ENCODE measurements at places on chromosomes 7 and 10.

GRCh38 chr10:61286686-61287085 is 166.5 kb downstream of the TMEM26 start:
- DNase-seq = no peak

DNA sequence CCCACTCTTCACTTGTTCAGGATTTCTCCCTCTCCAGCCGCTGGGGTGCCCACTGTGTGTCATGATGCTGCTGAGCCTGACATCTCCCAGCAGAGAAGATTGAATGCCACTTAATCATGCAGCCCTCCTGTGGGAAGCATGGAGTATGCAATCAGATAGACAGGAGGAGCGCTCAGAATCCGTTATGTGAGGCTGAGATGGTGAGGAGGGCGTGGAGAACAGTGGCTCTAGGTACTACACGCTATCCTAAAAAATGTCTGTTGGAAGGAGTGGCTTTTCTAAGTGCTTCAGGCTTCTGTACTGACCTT is 334.3 kb downstream of the LRMDA start:
- no peak for DNase-seq

DNA sequence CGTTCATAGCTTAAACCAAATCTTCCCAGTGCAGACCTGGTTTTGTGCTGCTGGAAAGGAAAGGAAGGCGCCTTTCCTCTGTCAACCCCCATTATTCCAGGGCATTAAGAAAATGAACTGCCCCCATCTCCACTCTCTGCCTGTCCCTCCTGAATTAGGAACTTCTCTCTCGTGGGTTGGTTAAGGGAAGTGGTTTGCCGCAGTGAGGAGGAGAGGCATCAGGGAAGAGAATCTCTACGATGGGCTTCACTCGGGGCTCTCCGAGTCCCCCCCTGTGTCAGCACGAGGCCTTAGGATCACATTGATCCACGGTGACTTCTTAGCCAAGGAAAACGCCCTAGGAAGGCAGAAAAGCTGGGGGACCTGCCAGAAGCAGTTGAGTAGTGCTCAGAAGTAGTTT is 53.9 kb upstream of the LYZL2 start:
- no peak for DNase-seq

- no peak for DNase-seq
Measured at GRCh38 chr10:121990015-121990677, 1.2 kb downstream of the TACC2 start.

DNA sequence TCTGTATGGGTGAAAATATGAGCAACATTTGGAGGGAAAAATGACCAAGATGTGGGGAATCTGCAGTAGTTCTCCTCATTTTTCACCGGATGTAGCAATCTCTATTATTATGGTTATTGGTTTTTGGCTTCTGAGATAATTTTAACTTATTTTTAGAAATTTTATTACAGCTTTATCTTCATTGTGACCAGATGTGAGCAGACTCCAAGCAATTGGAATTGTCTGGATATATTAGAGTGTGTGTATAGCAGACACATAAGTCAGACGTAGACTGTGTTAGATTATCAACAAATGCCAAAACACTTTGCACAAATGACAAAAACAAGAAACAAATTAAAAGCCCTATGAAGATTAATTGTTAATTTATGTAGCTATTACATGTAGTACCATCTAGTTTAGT is 249.1 kb downstream of the DNAJB9 start:
- no peak for DNase-seq
